Stimulated activated CD8-positive, alpha-beta memory T cell treated with anti-CD3 and anti-CD28 coated beads, Interleukin-4, amount 100 ng/mL, for 48 hours (primary cell): ENCODE measurements at places on chromosomes 3 and 15.

DNA sequence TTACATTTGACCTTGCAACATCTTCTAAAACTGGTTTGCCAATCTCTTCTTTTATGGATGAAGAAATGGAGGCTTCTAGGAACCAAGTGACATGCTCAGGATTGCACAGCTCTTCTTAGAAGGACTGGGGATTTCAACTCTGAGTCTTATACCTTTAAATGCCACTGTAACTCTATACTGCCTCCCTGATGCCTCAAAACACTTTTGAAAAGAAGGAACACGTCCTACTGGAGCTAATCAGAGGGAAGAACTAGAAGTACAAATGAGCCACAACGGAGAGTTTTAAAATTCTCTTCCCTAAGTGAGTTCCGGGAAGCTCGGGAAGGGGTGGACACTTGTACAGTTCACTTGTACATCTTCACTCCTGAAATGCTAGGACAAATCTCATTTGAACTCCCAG, 949 bp upstream of the MITF start:
- no peak for DNase-seq

GRCh38 chr3:133964547-133964946, 65.2 kb downstream of the SLCO2A1 start:
- DNase-seq: no peak

GRCh38 chr15:77168141-77168540, 97.2 kb upstream of the TSPAN3 start:
- no peak for DNase-seq

- no peak for DNase-seq
These were observed 41.9 kb upstream of the SEMA4B start for GRCh38 chr15:90159213-90159612.

DNA sequence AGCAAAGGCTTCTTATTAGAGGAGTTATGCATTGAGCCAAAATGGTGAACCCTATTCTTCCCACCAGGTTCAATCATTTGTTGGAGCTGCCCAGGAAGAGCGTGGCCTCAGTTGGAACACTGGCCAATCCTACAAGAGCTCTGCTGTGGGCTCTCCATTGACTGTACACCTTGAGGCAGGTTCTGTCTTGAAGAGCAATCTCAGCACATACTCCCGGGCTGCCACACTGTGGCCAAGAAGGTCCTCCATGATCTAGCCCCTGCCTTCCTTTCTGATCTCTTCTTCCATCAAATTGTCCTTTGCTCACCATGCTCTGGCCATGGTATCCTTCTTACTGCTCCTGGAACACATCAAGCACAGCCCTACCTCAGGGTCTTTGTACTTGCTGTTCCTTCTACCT, 5.7 kb upstream of the SUMF1 start:
- no peak for DNase-seq

GRCh38 chr3:32321095-32321790, 70.4 kb upstream of the CMTM7 start:
- DNase-seq: no peak

GRCh38 chr15:51796847-51797401, 32.5 kb upstream of the TMOD3 start:
- DNase-seq: no peak

DNA sequence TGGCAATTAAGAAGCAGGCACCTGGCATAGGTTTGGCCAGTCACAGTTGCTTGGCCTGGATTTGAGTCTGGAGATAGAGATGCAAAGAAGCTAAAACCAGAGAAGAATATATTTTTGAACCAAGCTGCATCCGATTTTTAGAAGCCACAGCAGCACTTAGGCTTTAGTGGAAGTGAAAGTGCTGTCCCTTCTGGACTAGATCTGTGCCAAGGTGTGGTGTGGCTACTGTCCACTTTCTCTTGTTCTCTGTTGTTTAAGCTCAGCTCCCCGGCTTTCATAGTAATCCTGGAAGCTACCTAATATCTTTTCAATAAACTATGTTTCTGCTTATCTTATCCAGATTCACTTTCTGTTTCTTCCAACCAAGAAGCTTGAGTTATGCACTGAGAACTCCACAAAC, 183.4 kb upstream of the THRB start:
- no peak for DNase-seq

GRCh38 chr3:36876181-36876936, 68.5 kb downstream of the TRANK1 start:
- DNase-seq: peak; percentile 33

DNA sequence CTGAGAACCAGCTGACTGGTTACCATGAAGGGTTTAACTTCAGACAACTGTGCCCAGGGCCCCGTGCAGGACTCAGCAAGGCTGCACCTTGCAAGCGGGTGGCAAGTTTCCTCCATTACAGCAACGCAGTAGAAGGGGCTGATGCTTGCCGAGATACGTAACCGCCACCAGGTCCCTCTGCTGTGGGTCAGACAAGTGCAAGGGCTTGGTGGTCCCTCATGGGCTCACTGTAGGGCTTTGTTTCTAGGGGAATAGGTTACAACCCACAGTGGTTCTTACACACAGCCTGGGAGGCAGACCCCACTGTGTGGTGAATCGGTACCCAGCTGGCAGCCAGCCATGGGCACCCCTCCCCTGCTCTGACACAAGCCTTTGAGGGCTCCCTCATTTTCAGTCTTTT, 15.5 kb upstream of the SNRPA1 start:
- DNase-seq: no peak
